ENCODE measurements at places on chromosomes 4 and X.

DNA sequence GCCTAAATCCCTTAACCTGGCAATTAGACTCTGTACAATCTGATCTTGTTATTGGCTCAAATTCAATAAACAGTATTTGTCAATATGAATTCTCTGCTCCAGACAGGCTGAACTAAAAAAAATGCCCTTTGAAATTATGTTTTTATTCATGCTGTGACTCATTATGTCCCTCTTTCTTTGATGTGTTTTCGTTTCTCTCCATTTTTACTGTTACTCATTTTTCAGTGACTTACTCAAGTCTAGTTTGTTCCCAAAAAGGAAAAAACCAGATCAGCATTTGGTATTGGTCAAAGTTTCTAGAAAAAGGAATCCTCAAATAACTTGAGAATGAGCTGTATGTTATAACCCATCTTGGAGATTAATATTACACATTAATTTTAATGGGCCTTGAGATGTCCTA is 40.4 kb downstream of the UNC5C start:
- DNase-seq, result no peak

DNA sequence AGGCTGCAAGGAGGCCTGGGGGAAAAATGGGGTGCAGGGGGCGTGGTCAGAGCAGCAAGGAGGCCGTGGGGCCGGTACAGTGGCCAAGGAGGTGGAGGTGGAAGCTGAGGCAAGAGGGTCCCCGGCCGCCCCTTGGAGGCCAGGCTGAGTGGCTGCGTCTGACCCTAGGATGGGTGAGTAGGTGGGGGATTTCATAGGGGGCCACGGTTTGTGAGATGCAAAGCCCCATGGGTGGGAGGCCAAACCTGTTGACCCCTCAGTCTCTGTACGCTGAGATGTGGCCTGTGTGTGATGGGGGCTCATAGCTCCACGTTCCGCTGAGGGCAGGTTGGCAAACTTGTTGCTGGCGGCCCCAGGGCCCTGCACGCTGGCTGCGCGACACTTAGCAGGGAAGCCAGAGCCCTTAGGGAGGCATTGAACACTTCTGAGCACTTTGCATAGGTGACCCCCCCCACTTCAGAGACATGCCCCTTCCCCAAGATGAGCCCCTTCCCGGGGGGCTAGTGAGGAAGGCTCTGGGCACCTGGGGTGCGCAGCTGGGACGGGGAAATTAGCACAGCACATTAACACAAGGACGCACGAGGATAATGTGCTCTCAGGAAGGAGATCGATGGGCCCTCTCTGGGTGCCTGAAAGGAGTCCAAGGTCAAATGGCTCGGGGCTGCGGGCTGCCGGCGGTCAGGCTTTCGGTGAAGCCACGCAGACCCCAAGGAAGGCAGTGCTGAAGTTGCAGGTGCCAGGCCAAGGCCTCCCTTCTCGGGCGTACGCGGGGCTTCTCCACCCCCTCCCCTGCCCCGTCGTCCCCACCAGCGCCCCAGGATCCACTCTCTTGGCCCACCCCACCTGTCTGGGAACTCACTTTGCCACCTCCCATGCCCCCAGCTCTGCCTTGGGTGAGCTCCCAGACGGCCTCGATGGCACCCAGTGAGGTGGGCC is 107.4 kb downstream of the HMX1 start:
- DNase-seq, result no peak

DNA sequence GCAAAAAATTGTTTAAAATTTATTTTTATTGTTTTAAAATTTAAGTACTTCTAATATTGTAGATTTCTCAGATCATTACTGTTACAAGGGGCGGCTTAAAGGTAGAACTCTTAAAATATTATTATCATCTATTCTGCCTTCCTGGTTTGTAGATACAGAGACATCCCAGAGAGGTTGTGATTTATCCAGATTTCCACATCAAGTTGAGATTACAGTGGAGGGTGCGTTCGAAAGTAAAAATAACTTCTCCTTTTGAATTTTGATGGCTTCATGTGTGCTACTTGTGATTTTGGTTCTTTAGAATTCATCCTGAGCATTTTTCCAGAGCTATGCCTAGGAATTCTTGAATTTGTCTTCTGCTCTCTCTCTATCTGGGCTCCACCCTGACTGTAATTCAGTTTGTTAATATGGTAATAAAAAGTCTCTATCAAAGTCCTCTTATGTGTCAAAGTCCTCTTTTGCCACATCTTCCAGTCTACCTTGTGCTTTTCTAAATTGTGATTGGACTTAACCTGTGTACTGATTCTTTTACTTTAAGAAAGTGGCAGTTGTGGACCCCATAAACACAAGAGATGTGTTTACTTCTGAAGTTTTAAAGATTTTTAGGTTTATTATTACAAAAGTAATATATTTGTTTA is 37.2 kb downstream of the CLCN3 start:
- no peak for DNase-seq

- DNase-seq, result no peak
These were observed 55.7 kb downstream of the BTC start for GRCh38 chr4:74738464-74739143.

- no peak for DNase-seq
These were observed 4.9 kb upstream of the SLC25A4 start for GRCh38 chr4:185138161-185138560.

DNA sequence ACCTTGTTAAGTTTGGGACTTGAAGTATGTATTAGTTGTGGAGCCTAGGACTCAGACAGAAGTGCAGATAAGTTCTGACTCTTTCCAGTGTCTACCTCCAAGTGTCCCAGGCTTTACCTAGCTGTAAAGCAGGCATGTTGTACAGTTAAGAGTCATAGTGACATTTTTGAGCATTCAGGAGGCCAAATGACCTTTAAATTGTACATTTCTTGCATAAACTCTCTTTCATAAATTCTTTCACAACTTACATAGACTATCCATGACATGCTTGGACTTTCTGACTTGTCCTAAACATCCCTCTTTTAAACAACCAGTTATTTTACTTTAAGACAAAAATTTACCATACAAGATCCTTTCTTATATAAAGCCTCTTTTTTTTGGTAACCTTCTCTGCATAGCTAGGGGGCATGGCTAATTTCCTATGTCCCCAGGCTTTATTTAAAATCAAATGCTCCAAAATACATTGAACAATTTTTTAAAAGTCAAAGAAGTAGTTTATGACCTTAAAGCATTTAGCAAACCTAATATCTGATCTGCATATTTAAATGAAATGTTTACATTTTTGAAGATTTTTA is 40.1 kb upstream of the UGT8 start:
- no peak for DNase-seq

DNA sequence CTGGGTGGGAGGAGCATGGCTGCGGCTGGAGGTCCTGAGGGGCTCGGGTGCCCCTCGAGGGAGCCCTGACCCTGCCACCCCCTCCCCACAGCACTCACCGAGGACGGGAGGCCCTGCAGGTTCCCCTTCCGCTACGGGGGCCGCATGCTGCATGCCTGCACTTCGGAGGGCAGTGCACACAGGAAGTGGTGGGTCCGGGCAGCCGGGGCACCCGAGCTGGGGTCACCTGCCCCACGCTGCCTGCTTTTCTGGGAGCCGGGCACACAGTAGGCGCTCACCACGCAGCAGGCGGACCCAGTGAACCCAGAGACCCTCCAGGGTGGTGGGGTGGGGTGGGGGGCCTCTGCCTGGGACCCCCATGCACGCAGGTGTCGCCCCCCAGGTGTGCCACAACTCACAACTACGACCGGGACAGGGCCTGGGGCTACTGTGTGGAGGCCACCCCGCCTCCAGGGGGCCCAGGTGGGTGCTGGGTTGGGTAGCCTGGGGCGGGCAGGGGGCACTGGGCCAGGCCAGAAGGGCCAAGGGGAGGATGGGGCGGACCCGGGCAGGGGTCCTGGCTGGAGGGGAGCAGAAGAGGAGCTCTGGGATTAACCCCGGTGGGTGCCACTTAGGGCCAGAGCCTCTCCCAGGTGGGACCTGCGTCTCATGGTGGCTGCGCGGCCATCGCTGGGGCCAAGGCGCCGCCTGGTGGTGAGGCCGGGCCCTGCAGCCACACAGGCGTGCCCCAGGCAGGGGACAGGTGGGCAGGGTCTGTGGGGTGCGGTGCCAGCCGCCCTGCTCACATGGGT is 1.4 kb downstream of the HGFAC start:
- DNase-seq, result peak; percentile 73

- DNase-seq, result no peak
These were observed 9.8 kb upstream of the FAM3A start for GRCh38 chrX:154525606-154526490.

GRCh38 chrX:84735025-84735424 is 232.8 kb upstream of the HDX start:
- no peak for DNase-seq

- no peak for DNase-seq
These were observed 69.6 kb upstream of the NDP start for GRCh38 chrX:44042751-44043150.

DNA sequence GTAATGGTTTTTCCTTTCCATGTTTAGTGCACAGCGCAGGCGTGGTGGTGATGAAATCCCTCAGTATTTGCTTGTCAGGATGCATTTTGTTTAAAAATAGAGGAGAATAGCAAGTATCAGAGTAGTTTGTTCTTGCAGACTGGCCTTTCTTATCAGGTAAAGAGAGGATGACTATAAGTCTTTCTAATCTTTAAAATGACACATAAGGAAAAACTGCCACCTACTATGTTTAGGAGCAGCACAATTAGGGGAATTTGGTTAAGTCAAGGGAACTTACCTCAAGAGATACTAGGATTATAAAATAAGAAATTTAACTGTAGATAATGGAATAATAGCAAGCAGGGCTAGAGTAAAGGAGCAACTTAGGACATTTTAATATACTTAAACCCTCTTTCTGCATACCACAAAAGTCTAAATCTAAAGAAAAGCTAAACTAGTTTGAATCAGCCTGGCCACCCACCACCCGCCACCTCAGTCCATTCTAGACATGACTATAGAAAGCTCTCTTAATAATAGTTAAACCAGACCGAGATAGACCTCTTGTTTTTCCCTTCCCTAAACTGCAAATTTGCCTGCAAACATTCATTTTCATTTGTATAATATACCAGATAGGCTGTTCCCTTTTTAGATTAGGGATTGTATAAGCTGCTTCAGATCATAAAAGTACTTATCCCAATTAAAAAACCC is 62.0 kb downstream of the APOOL start:
- no peak for DNase-seq

DNA sequence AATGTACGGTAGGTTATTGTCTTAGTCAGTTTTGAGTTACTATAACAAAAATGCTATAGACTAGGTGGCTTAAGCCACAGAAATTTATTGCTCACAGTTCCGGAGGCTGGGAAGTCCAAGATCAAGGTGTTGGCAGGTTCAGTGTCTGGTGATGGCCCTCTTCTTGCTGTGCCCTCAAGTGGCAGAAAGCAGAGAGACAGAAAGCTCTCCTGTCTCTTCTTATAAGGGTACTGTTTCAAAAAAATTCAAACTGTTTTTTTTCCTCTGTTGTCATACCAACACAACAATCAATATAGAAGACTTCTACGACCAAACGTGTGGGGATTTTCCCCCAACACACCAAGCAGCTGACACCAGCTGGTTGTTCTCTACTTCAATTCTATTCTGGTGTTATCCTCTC is 53.4 kb downstream of the ADGRG4 start:
- DNase-seq, result no peak

DNA sequence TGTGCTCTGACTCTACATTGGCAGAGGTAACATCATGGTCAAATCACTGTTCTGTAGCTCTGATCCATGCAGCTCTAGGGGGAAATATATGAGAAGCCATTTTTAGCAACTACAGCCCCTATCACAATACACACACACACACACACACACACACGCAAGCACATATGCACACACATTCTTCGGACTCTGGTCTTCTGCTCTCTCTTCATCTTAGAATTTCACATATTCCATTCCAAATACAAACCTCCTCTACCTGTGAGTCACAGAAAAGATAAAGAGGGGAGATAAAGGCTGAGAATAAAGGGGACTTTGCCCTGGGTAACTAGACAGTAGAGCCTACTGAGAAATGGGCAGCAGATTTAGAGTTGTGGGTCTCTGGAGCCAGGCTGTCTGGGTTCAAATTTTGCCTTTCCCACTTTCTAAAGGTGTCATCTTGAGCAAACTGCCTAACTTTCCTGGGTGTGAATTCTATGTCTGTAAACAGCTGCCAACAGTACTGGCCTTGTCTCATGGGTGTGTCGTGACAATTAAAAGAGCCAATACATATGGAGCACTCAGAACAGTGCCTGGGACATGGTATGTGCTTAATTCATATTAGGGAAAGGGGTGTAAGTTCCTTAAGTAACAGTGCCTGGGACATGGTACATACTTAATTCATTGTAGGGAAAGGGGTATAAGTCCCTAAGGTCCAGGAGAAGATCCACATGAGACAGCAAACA is 11.6 kb upstream of the RASL11B start:
- DNase-seq, result no peak

DNA sequence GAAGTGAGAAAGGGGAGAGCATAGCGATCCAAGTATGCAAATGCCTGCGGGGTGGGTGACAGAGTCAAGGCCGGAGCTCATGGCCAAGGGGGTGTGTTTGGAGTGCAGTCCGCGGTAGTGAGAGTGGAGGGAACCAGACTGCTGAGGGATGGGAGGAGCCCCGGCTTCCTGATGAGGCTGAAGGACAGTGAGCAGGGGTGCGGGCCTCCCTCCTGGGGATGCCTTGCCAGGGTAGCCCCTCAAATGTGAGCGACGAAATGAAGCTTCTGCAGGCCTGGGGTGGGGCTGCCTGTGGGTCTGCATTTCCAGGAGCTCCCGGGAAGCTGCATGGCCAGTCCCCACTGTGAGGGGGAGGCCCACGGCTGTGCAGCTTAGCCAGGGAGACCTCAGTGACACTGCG is 45.0 kb downstream of the PSAPL1 start:
- DNase-seq, result peak; percentile 24

DNA sequence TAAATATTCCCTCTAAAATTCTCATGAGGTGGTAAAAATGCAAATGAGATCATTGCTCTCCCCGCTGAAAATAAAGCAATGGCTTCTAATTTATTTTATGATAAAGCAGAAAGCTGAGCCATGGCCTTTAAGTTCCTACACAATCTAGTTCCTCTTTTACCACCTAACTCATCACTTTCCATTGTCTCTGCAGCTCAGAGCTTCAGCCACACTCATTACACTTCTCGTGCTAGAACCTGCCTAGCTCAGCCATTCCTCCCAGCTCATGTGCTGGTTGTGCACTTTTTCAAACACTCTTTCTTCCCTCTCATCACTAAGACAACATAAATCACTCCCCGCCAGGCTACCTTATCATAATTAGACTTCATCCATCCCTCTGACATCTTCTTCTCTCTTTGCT is 1112.1 kb upstream of the PRKX start:
- DNase-seq, result no peak

DNA sequence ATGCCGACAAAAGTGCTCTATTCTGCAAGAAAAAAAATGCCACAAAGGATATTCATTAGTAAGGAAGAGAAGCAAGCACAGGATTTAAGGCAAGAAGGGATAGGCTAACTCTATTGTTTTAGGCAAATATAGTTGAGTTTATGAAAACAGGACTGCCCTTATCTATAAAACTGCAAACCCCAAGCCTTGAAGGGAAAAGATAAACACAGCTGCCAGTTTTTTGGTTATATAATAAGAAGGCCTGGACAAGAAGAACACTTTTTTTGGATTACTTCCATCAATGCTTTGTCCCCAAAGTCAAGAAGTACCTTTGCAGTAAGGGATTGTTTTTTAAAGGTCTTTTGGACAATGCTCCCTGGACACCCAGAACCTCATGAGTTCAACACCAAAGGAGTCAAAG is 45.4 kb upstream of the WWC2 start:
- no peak for DNase-seq
